Common myeloid progenitor, CD34-positive (primary cell): ENCODE measurements at places on chromosomes 7 and 10.

DNA sequence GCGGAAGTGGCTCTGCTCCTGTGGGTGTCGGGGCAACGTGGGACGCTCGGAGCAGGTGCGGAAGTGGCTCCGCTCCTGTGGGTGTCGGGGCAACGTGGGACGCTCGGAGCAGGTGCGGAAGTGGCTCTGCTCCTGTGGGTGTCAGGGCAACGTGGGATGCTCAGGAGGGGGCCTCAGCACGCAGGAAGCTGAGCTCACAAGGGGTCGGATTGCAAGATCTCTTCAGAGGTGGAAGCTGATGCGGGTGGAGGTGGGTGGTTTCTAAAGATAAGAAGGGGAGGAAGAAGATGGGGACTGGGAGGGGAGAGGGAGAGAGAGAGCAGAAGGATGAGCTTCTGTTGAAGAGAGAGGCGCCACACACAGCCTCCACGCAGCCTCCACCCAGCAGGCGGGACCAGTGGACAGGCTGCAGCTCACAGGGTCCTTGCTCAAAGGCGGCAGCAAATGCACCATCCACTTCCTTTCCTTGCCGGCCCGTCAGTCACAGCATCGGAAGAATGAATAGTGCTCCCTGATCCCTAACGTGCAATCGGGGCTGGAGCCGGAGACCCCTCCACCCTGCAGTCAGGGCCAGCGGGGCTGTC, 78.7 kb downstream of the PTPRN2 start:
- DNase-seq, result no peak

GRCh38 chr10:15365692-15366091, 5.4 kb downstream of the FAM171A1 start:
- DNase-seq, result peak; percentile 35

DNA sequence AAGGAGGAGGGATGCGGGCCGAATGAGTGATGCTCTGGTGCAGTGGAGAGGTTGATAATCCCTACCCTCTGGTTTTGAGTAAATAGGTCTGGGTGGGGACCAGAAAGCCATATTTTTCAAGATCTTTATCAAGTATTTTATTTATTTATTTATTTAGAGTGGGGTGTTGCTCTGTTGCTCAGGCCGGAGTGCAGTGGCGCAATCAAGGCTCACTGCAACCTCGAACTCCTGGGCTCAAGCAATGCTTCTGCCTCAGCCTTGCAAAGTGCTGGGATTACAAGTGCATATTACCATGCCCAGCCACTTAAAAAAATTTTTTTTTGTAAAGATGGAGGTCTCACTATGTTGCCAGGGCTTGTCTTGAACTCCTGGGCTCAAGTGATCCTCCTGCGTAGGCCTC, 21.6 kb downstream of the SVIL start:
- DNase-seq, result no peak

- DNase-seq, result no peak
Measured at GRCh38 chr10:125505648-125506047, 177.3 kb downstream of the TEX36 start.

- peak; percentile 73 for DNase-seq
Measured at GRCh38 chr10:31146491-31147209, 115.0 kb upstream of the ZNF438 start.

DNA sequence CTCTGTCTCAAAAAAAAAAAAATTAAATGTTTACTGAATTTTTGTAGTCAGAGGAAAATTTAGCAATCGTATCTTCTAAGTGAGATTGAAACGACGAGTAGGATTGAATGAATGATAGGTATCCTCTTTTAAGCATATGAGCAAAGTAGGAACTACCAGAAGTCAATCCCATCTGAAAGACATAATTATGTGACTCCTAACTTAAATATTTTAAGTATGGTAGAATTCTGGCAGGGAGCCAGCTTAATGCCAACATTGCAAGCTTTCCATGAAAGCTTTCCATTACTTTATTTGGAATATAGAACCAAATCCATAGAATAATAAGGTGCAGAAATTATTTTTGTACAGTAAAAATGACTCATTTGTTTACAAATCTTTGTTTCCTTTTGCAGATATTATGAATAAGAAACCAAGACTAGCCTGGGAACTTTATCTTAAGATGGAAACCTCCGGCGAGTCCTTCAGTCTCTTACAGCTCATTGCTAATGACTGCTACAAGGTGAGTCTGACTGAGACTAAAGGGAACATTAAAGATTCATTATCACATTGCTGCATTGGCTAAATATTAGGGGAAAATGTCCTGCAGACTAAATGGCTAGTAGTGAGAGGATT, 50.2 kb upstream of the UBN2 start:
- DNase-seq, result no peak

DNA sequence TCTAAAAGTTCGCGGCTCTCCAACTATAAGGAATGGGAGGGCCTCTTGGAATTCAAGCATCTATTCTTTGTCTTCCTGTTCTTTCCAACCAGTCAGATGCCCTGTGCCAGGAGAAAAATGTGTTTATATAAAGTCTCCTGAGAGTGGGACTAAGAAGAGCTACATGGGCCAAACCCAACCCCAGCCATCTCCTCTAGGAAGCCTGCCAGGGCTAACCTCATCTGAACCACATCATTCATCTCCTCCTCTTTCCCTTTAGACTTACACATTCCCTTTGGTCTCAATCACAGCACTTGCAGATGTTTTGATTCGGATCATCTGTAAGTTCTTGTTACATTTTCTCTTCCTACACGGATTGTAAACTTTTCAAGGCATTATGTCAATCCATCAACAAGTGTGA, 62.6 kb downstream of the DOCK4 start:
- DNase-seq, result no peak

- DNase-seq, result no peak
Measured at GRCh38 chr10:100810091-100810834, 64.9 kb downstream of the PAX2 start.

- no peak for DNase-seq
Measured at GRCh38 chr7:137203351-137203750, 140.2 kb downstream of the PTN start.

DNA sequence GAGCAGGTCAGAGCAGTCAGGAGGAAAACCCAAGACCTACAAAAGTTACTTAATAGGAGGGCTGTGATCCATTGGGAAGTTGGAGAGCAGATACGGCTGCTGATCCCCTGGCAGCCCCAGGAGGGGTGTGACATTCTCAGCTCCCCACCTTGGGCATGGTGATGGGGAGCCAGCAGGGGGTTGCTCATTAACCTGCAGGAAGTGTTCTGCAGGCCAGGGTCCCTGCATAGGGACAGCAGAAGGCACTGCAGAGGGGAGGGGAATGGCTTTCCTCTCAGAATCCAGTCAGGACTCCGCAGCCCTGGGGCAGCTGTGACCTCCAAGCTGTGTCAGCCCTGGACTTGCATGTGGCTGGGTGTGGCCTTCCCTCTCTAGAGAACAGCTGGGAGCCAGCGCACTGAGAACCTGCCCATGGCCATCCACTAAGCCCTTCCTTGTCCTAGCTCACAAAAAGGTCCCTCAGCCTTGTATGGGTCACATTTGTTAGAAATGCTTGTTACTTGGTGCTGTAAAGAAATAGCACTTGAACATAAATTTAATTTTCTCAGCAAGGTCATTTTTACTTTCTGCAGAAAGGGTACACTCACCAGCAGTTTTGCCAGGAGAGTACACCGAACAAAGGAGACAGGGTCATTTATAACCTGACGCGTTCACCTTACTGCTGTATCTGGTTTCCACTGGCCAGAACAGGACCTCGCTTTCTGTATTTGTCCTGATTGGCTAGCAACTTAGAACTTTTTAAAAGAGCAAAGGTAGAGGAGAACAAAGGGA, 169.6 kb downstream of the COBL start:
- no peak for DNase-seq

GRCh38 chr10:24590697-24591457, 132.8 kb downstream of the ARHGAP21 start:
- DNase-seq, result no peak

GRCh38 chr10:101611096-101611905, 23.2 kb downstream of the DPCD start:
- no peak for DNase-seq

- no peak for DNase-seq
Measured at GRCh38 chr10:106280896-106281460, 883.5 kb downstream of the SORCS1 start.

DNA sequence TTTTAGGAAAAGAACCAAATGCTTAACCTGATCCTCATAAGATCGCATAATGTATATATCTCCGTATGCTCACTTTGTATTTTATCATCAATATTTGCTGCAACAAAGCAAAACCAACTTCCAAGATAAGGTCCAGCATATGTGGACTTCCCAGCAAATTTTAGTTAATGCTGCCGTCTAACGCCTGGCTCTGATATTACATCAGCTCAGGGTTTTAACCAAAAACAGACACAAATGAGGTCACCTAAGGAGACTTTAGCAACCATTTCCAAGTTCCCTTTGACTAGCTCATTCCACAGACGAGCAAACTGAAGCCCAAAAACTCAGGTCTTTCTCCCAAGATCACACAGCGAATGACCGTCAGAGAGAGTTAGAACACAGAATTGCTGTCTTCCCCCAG, 59.4 kb upstream of the UCN3 start:
- DNase-seq, result no peak

GRCh38 chr7:45638916-45639315, 64.7 kb downstream of the ADCY1 start:
- DNase-seq, result no peak

GRCh38 chr7:22597844-22598243, 97.9 kb upstream of the STEAP1B start:
- no peak for DNase-seq

DNA sequence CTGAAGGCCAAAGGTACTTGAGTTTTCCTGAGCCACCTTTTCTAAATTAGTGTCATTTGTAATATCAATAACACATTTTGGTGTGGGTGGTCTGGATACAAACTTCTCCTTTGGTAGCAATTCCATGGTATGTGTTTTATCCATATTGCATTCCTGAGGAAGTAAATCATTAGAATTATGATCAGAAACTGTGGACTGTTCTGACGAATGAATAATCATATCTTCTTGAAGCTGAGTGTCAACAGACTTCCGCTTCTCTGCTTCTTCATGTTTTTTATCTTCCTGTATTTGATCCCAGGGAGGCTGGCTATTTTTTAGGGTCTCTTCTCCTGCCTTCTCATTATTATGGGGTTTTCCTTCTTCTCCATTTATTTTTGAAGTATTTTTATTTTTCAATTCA, 81.4 kb downstream of the NRBF2 start:
- no peak for DNase-seq

DNA sequence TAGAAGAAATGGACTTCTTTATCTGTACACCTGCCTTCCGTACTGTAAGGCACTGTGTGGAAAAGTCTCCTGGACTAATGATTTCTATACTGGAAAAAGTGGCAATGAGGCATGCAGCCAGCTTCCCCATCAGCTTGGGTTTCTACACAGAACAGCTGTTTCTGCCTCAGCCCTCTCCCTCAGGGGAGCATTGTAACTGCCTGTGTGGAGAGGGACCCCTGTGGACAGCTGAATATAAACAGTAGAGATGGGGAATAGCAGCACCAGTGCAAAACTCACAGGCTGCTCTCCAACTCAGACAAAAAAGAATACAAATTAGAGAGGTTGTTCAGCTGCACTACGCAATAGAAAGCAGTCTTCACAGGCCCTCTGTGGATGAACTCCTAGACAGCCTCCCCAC, 451.3 kb upstream of the MBL2 start:
- no peak for DNase-seq

DNA sequence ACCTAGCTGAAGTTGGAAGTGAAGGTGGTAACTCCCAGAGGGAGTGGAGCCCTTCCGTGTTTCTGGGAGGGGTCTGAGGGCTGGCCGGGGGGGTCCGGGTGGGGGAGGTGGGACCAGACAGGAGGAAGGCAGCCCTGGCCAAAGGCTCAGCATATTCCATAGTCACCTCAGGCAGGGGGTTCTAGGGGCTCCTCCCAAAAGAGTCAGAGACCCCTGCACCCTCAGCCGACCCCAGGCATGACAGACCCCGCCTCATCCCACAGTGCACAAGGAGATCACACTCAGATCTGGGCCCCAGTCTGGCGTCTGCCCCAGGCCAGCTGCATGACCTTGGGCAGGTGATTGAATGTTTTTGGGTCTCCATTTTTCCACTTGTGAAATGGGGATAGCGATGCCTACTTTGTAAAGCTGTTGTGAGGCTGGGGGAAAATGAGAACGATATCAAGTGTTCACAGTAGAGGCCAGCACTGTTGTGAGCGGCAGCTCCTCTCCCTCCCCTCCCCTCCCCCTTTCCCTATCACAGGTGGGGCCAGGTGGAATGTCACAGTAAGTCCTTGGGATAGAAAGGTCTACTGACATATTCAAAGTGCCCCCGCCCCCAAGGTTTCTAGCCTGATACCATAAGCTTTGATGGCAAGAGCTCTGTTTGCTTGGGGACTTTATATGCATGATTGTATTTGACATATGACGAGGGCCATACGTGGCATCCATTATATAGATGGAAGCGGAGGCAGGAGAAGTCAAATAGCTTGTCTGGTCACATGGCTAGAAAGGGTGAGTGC, 33.3 kb downstream of the DNAJB12 start:
- no peak for DNase-seq

DNA sequence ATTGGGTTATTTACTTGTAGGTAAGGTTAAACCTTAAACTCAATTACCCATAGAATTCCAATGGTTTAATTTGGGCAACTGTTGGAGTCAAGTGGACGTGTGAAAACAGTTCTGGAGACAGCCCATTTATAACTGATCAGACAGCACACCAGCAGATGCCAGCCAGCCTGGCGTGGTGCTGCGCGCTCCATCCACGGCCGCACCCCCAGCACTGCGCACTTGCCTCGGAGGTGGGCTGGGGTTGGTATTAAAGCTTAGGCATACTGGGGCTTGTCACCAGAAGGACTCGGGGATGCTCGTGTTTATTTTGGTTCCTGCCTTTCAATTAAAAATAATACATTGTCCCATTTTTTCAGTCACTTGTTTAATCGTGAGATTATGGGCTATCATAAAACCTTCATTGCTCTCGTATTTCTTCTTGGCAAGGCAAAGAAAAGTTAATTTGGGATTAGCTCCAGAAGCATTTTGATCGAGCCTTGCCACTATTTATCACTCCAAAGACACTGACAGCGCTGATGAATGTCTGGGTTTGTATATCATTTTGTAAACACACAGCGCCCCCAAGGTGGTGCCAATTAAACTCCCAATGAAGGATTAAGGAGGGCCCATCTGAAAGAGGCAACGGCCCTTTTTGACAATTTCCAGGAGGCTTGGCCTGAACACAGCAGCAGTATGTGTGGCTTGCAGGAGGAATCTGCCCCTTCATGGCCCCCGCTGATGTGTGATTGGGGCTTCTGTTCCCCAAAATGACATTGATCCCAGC, 204.5 kb upstream of the CXCL12 start:
- no peak for DNase-seq

DNA sequence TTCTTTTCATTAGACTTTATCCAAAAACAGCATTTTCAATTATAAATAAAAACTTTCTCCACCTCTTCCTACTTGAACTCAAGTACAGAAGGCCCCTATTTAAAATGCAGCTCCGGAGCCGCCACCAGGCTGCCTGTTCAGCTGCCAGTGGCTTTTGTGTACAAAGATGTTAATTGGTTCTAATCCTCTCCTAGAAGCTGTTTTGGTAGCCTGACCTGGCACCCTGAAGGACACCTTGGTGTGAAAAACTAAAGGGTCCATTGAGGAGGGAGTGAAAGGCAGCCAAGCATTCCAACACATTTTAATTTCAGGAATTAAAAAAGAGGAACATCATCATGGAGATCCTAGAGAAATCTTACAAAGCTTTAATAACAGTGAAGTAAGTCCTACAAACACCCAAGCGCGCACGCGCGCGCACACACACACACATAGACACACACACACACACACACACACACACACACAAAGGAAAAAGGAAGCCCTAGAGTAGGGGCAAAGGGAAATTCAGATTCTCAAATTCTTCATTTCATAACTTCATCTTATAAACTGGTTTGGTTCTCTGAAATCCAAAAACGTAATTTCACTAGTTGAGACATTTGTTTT, 41.4 kb downstream of the VAX1 start:
- DNase-seq, result no peak
